ENCODE measurements at places on chromosomes 7 and 10.

- no peaks in the 10 kb centered on the region for H3K36me3 ChIP-seq
- H3K27ac ChIP-seq = no peak overlapping the region
- H3K27me3 ChIP-seq = no peaks in the 10 kb centered on the region
- H3K4me3 ChIP-seq = no peak overlapping the region
Observed at GRCh38 chr7:31955021-31955420, 115.2 kb downstream of the PDE1C start.

DNA sequence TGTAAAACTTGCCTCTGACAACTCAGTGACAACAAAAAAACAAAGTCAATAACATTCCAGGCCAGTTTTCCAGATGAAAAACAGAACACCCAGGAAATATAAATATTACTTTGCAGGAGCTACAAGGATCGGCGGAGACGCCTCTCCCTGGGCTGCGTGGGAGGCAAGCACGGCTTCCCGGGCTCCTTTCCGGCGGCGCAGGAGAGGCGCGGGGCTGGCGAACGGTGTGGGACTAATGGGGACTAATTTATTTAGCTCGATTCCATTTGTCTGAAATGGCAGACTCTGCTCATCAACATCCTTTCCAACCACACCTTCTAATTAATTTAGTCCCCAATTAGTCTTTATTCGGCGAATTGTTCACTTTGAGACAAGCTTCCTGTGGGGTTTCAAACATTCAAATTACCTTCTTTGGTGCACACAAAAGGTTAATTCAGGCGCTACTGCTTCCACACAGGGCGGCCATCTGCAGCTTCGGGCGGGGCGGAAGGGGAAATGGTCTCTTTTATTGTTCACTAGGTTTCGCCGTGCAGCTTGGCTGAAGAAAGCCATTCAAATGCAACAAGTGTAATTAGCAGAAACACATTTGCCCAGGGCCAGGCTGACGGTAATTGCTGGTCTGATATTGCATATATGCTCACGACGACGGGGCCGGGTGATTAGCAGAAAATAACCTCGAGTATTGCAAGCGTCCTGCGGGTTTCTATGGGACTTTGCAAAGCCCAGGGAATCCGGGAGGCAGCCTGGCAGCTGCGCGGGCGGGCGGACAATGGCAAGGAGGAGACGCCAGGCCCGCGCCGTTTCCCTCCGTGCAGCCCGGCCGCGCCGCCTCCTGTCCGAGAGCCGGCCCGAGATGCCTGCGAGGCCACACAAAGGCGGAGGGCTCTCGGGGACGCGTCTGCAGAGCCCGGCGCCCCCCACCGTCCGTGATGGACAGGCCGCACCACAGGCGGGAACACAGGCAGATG, 270.1 kb downstream of the PTPRN2 start:
- no peaks in the 10 kb centered on the region for H3K36me3 ChIP-seq
- H3K4me1 ChIP-seq = peaks cover under 1% of the 10 kb centered on the region
- peaks cover 7% of the 10 kb centered on the region for H3K27me3 ChIP-seq
- no peak overlapping the region for H3K4me3 ChIP-seq
- ATAC-seq = no peak

- H3K27me3 ChIP-seq = peaks cover 51% of the 10 kb centered on the region
- ATAC-seq = no peak
- no peaks in the 10 kb centered on the region for H3K36me3 ChIP-seq
Observed at GRCh38 chr10:52313933-52314821, at the start of gene DKK1. DKK1 (plus strand) TSS chr10:52314281; CDS start chr10:52314435, 154 bp downstream.

GRCh38 chr7:71817916-71818315, 594.2 kb downstream of the CALN1 start:
- H3K36me3 ChIP-seq = no peaks in the 10 kb centered on the region
- H3K27me3 ChIP-seq = no peaks in the 10 kb centered on the region
- H3K4me3 ChIP-seq = no peak overlapping the region
- H3K27ac ChIP-seq = no peak overlapping the region

DNA sequence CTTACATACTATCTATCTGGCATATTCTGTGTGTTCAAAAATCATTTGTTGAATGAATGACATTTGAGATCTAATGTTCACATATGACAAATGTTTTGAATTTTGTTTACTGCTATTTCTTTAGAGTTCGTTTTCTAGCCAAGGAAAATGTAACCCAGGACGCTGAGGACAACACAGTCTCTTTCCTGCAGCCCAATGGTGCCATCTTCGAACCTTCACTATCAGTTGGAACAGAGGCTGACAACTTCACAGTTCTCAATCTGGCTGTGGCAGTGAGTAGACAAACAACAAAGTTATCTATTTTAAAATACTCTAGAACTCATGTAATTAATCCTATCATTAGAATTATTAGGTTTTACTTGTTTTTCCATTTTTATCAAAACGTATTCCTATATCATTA, 22.5 kb downstream of the CD36 start:
- H3K4me1 ChIP-seq = no peaks in the 10 kb centered on the region
- no peak overlapping the region for H3K4me3 ChIP-seq
- H3K36me3 ChIP-seq = no peaks in the 10 kb centered on the region
- H3K27me3 ChIP-seq = no peaks in the 10 kb centered on the region

DNA sequence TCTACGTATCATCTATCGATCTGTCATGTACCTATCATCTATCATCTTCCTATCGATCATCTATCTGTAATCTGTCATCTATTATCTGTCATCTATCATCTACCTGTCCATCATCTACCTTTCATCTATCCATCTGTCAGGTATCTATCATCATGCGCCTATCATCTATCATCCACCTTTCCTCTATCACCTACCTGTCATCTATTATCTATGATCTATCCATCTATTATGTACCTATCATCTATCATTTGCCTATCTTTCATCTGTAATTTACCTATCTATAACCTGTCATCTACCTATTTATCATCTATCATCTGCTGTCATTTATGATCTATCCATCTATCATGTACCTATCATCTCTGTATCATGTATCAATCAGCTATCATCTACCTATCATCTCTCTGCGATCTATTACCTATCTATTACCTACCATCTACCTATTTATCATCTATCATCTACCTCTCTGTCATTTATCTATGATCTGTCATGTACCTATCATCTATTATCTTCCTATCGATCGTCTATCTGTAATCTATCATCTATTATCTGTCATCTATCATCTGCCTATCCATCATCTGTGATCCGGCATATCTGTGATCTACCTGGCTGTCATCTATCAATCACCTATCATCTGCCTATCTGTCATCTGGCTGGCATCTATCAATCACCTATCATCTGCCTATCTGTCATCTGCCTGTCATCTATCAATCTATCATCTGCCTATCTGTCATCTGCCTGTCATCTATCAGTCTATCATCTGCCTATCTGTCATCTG, 1.6 kb upstream of the VIPR2 start:
- H3K4me3 ChIP-seq = no peak overlapping the region
- no peak overlapping the region for H3K27ac ChIP-seq
- H3K27me3 ChIP-seq = peaks cover 15% of the 10 kb centered on the region
- no peaks in the 10 kb centered on the region for H3K36me3 ChIP-seq

DNA sequence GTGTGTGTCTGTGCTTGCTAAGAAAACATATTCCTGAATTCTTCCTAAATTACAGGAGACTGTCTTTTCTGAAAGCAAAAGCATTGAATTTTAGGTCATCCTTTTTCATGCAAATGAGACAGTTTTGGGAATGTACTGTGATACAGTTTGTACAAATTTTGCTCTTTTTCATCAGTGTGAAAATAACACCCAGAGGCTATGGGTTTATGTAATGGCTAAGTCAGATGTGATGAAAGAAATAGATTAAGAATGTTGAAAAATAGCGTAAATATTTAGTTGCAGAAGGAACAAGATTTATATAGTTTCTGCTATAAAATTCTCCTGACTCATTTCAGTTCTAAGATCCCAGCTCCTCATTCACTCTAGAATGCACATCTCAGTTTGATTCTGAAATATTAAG, 24.6 kb downstream of the POM121L12 start:
- no peak for ATAC-seq
- H3K36me3 ChIP-seq = no peaks in the 10 kb centered on the region
- H3K27ac ChIP-seq = no peak overlapping the region
- H3K27me3 ChIP-seq = no peaks in the 10 kb centered on the region
- H3K4me3 ChIP-seq = no peak overlapping the region

DNA sequence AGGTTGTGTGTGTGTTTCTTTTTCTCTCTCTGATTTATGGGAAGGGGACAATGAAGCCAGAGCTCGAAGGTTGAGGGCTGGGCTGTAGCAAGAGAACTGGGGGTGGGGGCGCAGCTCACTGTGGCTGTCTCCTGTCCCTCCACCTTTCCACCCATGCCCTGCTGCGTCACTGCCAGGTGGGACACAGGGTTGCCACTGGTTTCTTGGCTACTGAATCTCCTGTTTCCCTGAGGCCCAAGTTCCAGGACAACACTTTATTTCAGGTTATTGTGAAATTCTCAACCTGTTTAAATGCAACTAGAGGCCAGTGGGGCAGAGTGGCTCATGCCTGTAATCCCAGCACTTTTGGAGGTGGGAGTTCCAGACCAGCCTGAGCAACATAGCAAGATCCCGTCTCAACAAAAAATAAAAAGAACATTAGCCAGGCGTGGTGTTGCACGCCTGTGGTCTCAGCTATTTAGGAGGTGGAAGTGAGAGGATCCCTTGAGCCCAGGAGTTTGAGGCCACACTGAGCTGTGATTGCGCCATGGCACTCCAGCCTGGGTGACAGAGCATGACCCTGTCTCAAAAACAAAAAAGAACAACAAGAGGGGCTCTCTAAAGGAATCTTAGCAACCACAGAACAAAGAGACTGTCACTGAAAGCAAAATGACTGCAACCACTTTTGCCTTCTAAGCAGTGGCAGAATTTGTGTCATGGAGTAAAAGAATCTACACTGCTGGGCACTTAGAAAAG, 22.6 kb downstream of the TBATA start:
- peaks cover 7% of the 10 kb centered on the region for H3K4me1 ChIP-seq
- no peak overlapping the region for H3K4me3 ChIP-seq
- no peak overlapping the region for H3K27ac ChIP-seq
- H3K27me3 ChIP-seq = peaks cover 4% of the 10 kb centered on the region
- H3K36me3 ChIP-seq = no peaks in the 10 kb centered on the region

DNA sequence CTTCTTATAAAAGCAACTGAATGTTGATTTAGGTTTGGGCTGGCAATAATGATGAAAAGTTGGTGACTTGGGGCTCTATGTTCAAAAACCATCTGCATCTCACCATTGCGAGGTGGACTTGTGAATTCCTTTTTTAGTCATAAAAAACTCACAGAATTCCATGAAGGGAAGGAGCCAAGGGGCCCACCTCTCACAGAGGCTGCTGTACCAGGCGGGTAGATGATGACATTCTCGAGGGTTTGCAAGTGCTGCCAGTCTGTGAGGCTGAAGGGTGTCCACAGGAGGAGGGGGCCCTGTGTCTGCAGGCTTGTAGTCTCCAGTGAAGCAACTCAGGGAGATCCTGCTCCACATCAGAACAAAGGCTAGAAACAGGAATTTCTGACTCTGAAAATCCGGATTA, 195.5 kb upstream of the ZNF32 start:
- H3K4me3 ChIP-seq = no peak overlapping the region
- peaks cover 19% of the 10 kb centered on the region for H3K4me1 ChIP-seq
- no peak overlapping the region for H3K27ac ChIP-seq
- no peaks in the 10 kb centered on the region for H3K36me3 ChIP-seq
- no peak for ATAC-seq
- H3K27me3 ChIP-seq = no peaks in the 10 kb centered on the region

DNA sequence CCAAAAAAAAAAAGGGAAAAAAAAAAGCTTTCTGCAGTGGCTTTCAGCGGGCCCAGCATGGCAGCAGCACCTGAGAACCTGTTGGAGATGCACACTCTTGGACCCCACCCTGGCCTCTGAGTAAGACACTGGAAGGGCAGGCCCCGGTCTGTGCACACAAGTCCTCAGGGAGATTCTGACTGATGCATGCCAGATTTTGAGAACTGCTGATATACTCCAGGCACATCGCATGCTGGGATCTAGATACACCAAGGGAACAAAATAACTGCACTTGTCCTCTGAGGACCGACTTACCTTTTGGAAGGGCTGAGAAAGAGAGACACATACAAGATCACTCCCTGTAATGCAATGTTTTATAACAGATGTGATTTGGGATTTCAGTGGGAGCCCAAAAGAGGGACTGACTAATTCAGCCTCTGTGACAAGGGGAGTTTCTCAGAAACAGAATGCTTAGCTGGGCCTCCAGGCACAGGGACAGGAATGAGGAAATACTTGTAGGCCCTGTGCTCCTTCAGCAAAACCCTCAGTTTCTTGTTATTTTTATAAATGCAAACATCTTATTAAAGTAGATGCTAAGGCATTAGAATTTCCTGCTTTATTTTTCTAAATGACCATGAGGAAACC, 8.2 kb downstream of the EGFR start:
- no peaks in the 10 kb centered on the region for H3K4me1 ChIP-seq
- no peaks in the 10 kb centered on the region for H3K36me3 ChIP-seq
- H3K27me3 ChIP-seq = peaks cover 20% of the 10 kb centered on the region
- no peak for ATAC-seq

- H3K27ac ChIP-seq = no peak overlapping the region
- H3K36me3 ChIP-seq = no peaks in the 10 kb centered on the region
- no peaks in the 10 kb centered on the region for H3K4me1 ChIP-seq
- ATAC-seq = no peak
- H3K4me3 ChIP-seq = no peak overlapping the region
- H3K27me3 ChIP-seq = no peaks in the 10 kb centered on the region
Observed at GRCh38 chr7:79523436-79523835, 70.0 kb upstream of the MAGI2 start.

DNA sequence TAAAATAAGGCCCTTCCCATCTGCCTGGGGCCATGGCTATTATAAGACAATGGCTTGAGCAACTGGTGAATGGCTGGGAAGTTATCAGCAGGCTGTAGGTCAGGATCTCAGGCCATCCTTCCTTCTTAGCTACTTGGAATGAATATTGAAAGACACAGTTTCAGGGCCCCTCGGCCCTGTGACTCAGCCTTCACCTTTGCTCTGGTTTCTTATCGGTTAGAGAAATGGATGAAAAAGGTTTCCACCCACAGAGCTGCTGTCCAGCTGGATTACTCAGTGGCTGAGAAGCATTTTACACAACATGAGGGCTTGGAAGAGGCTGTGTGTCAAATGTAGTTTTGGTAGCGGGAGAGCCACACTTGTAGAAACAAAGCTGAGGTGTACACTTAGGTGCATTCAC, 9.4 kb downstream of the ACSL5 start:
- peaks cover 77% of the 10 kb centered on the region for H3K36me3 ChIP-seq
- peak; percentile 92 for ATAC-seq
- peaks cover 55% of the 10 kb centered on the region for H3K4me1 ChIP-seq
- H3K27ac ChIP-seq = peak overlapping the region; percentile 80

DNA sequence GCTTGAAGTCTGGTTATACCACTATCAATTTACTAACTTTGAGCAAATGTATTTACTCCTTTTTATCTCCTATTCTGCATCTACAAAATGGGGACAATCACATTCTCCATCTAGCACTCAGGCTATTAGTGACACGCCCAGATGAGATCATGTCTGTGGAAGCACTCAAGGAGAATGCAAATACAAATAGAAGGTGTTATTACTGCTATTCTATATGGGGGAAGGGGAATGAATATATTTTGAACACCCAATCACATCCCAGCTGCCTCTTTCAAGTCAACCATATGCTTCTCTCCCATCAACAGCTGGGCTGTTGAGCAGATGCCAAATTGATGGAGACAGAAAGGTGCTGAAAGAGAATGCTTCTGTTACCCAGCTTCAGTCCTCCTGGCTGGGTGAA, 23.5 kb downstream of the SGMS1 start:
- ATAC-seq = no peak
- H3K36me3 ChIP-seq = no peaks in the 10 kb centered on the region
- H3K27me3 ChIP-seq = no peaks in the 10 kb centered on the region
- H3K4me1 ChIP-seq = peaks cover 34% of the 10 kb centered on the region
- no peak overlapping the region for H3K27ac ChIP-seq

GRCh38 chr7:23012908-23013714, 819 bp downstream of the HYCC1 start:
- no peaks in the 10 kb centered on the region for H3K27me3 ChIP-seq
- no peak for ATAC-seq
- no peak overlapping the region for H3K27ac ChIP-seq
- no peak overlapping the region for H3K4me3 ChIP-seq

Data from activated T-helper 17 cell treated with anti-CD3 and anti-CD28 coated beads, Interleukin-2, amount 50 U/mL, for 72 hours (primary cell).